ENCODE measurements at places on chromosomes 3 and 15.
A peak's percentile ranks its signal among the peaks of the same experiment; 100 is the strongest.

DNA sequence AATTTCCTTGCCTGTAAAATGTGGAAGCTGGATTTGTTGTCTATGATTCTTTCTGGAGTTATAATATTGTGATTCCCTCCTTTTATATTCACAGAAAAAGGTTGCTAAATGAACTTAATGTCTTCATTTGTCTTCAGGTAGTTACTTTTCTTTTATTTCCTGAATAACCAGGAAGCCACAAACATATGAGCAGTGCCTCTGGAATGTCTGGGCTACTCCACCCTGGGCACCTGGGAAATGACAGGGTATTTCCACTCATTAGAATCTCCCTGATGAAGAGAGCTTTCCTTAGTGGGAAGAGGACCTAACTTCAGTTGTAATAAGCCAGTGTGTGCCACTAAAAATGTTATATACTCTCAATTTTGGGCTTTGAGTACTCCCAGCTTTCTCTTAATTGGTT, 3.8 kb upstream of the SLMAP start:
- no peak for DNase-seq

- DNase-seq: no peak
Observed at GRCh38 chr3:15092686-15093085, 6.3 kb downstream of the RBSN start.

- DNase-seq: peak; percentile 62
Observed at GRCh38 chr3:46947981-46948791, 28.4 kb downstream of the CCDC12 start.

DNA sequence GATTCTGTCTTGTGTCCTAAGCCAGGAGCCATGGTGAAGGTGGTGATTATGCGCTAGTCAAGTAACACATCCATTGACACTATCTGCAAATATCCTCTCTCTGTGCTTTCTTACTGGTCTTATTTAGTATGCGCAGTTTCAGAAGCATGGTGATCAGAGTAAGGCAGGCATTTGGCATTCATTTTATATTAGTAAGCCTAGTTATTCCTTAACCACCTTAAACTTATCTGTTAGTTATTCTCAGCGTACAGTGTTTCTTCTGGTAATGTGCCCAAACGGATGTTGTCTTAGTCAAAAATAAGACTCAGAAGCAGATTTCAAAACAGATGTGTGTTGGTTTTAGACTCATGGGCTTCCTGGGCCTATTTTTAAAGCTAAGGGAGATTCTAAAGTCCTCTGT, 329.2 kb downstream of the GRM7 start:
- DNase-seq: no peak

GRCh38 chr15:50053055-50053856, 65.8 kb downstream of the ATP8B4 start:
- DNase-seq: no peak

GRCh38 chr3:17070161-17070959, 185.6 kb downstream of the PLCL2 start:
- DNase-seq: no peak

- no peak for DNase-seq
Observed at GRCh38 chr15:82849556-82850512, 40.4 kb downstream of the WHAMM start.

DNA sequence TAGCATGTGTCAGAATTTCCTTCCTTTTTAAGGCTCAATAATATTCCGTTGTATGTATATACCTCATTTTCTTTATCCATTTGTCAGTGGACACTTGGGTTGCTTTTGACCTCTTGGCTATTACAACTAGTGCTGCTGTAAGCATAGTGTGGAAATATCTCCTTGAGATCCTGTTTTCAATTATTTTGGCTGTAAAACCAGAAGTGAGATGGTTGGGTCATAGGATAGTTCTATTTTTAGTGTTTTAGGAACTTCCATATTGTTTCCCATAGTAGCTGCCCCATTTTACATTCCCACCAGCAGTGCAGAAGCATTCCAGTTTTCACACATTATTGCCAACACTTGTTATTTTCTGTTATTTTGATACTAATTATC, 70.4 kb upstream of the C15orf39 start:
- no peak for DNase-seq

DNA sequence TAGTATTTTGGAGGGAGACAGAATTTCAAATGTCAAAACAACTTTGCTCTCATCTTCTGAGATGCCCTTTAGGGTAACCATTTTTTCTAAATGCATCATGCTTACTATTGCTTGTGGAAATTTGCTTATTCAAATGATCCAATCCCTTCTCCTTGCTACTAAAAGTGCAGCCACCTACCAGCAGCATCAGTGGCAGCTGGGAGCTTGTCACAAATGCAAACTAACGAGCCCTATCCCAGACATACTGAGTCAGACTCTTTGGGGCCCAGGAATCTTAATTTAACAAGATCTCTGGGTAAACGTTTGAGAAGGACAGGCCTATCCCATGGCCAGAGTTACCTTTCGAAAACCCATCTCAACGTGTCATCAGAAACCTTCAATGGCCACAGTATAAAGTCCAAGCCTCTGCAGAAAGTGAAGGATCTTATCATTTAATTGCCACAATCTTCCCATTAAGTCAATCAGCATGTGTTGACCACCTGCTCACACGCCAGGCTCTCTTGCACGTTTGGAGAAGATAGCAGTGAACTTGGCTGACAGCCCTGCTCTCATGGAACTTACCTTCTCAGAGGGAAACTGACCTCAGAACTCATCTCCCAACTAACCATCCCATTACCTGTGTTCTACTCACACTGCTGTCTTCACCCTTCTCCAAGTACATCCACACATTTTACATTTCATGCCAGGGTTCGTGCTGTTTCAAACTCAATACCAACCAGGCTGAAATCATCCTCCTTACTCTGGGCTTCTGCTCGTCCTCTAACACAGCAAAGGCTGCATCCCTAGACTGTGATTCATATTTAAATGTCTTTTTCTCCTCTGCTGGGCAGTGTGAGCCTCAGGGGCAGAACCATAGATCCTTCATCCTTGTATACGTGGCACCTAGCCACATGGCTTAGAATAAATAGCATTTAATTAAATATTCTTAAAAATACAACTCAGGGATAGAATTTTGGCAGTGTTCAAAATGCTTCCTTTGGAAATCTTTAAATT, 24.8 kb upstream of the VGLL4 start:
- no peak for DNase-seq

DNA sequence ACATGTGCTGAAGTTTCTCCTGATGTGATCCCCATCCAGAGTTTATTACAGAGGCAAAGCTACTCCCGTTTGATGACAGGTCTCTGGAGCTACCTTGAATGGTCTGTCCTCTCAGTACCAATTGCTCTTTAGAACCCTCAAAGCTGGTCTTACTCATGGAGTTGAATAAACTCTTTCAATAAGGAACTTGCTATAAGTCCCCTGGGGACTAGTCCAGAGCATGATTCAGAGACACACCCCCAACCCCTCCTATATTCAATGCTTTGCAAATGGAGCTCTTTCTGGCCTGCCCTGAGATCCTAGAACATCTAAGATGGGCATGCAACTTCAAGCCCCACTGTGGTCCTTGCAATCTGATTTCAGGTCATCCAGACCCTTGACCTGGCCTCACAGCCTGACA, 23.9 kb upstream of the TPM1 start:
- DNase-seq: no peak

DNA sequence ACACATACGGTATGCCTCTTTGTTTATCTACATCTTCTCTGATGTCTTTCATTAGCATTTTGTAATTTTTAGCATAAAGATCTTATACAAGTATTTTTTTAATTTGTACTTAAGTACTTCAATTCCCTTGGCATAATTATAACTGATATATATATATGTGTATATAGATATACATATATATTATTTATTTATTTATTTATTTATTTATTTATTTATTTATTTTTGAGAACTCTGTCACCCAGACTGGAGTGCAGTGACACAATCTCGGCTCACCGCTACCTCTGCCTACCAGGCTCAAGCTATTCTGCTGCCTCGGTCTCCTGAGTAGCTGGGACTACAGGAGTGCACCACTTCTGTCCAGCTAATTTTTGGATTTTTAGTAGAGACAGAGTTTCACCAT, 382.7 kb downstream of the EPHA3 start:
- DNase-seq: no peak

GRCh38 chr3:120432150-120432860, 18.5 kb downstream of the FSTL1 start:
- no peak for DNase-seq

DNA sequence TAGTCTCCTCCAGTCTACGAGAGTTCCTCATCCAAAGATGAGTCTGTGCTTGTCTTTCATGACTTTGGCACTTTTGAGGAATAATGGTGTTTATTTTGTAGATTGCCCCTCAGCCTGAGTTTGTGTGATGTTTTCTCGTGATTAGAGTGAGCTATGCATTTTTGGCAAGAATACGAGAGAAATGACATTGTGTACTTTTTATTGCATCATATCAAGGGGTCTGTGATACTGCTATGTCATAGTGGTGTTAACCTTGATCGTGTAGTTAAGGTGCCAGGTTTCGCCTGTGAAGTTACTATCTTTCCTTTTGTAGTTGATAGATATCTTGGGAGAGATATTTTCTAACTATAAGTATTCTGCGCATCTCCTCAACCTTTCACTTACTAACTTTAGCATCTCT, 18.9 kb downstream of the RSRC1 start:
- no peak for DNase-seq

GRCh38 chr3:99789011-99789721, 28.5 kb upstream of the CMSS1 start:
- DNase-seq: no peak
